ENCODE measurements at places on chromosomes 1 and 21. TPM values are rescaled to one million over a fixed set of nuclear protein-coding genes. Genes with fewer than 3 reads are reported as not detected.
A peak's percentile ranks its signal among the peaks of the same experiment; 100 is the strongest.

GRCh38 chr1:107404756-107405155, 263.9 kb downstream of the NTNG1 start:
- no peaks in the 10 kb centered on the region for H3K36me3 ChIP-seq
- no peak for DNase-seq
- H3K27me3 ChIP-seq: no peaks in the 10 kb centered on the region

DNA sequence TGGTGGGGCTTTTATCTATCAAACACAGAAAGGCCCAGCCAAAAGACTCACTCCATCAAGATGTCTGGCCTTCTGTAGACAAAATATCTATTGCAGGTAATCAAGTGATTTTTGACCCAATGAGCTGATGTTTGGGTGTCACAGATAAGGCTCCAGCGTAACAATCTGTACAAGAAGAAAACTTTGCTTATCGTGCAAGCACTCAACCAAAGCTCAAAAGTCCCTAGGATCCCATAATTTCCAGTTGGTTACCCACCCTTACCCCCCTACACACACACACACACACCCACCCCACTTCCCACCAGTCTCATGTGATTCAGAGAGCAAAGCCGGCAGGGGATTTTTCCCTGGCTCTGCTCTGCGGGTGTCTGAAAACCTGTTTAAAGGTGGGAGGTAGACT, 5.8 kb downstream of the ITPKB start:
- no peaks in the 10 kb centered on the region for H3K4me1 ChIP-seq
- H3K36me3 ChIP-seq: peaks cover 10% of the 10 kb centered on the region
- H3K27me3 ChIP-seq: no peaks in the 10 kb centered on the region
- no peak for DNase-seq

DNA sequence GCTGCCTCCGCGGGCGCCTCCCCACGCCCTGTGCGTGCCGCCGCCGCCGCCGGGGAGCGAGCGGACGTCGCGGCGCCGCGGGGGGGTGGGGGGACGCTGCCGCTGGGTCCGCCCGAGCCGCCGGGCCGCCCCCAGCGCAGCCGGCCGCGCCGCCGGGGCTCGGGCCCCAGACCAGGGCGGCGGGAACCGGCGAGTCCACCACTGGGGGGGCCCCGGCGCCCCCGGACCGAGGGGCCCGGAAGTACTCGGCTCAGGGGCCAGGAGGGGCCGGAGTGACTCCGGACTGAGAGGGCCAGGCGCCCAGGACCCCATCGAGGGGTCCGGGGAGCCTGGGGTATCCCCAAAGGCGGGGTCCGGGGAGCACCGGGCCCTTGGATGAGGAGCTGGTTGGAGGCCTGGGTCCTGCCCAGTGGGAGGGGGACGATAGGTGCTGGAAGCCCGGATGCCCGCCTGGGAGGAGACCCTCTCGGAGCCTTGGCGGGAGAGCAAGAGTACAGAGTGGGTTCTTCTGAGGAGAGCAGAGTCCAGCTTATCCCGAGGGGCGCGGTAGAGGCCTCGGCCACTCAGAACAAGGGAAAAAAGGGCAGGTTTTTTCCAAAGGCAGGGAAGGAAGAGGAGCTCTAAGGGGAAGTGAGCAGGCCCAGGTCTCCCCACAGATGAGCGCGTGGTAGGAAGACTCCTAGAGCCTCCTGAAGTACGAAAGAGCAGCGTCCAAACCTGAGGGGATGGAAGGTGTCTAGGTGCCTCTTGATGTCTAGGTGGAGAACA, 556 bp downstream of the GMEB1 start:
- H3K27ac ChIP-seq: peak overlapping the region; percentile 99
- peaks cover 20% of the 10 kb centered on the region for H3K4me1 ChIP-seq
- H3K36me3 ChIP-seq: no peaks in the 10 kb centered on the region
- no peaks in the 10 kb centered on the region for H3K27me3 ChIP-seq

CAMK2N1 gene
- 5.3 TPM for total RNA-seq

USH2A gene
- 5.6 TPM for total RNA-seq

Data from right atrium auricular region (tissue), 2 donors.